ENCODE measurements at places on chromosomes 5 and 9. TPM values are rescaled to one million over a fixed set of nuclear protein-coding genes. Genes with fewer than 3 reads are reported as not detected.

FOXE1 gene
- 0.07 TPM for total RNA-seq

DNA sequence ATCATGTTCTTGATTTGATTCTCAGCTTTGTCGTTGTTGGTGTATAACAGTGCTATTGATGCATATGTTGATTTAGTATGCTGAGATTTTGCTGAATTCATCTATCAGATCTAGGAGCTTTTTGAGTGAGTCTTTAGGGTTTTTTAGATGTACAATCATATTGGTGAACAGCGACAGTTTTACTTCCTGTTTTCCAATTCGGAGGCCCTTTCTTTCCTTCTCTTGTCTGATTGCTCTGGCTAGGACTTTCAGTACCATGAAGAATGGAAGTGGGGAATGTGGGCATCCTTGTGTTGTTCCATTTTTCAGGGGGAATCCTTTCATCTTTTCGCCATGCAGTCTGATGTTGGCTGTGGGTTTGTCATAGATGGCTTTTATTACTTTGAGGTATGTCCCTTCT lies 100.4 kb downstream of the SGCD start:
- DNase-seq = no peak

DNA sequence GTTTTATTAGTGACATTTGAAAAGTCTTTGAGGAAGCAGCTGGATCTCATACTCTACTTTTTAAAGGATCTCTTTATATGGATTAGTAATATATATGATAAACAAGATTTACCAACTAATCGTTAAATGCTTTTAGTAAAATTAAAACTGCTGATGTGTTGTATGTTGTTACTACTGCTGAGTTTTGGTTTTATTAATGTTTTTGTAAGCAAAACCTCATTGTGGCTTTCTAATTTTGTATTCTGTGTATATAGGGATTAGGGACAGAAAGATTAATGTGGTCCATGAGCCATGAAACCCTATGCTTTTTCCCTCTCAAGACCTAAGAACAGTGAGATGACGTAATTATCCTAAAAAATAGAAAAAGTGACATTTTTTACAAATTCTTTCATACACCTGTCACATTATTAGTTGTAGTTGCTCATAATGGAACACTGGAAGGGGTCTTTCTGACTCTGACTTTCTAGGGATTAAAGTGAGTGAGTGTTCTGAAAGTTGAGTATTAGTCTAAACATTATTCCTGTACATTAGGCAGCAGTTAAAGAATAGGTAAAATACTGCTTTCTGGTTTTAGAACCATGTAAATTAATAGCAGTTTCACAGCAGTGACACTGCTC lies 85.9 kb downstream of the SLC12A2 start:
- no peak for DNase-seq

DNA sequence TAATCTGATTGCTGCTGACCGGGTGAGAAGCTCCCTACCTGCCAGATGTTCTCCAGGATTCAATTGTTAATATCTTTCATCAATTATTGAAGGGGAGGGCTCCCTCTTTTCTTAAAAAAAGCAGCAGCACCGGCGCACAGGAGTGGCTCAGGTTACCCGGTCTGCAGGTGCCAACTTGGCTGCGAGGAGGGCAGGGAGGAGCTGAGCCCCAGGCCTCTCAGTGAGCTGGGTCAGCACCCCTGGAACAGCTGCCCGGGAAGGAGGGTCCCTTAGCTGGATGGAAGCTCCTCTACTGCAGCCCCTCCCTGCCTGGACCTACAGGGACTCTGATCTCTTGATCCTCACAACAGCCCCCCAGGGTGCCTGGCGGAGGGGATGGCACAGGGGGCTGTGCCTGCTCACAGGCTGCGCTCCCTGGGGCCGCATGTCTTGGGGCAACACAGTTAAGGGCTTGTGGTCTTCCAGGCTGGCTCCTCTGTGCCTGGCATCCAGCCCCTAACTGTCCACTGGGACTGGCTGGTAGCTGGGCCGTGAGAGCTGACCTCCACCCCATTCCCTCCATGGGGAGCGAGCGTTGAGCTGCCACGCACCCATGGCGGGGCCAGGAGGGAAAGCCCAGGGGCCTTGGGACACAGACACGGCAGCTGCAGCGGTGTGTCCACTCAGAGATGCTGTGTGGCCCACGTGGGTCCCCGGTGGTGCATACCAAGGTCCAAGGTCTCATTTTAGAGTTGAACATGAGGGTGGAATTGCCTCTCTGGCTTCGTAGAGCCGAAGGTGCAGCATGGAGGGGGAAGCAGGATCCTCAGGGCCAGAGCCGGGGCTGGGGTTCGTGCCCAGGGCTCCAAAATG lies 28.6 kb upstream of the TMEM250 start:
- no peak for DNase-seq

GRCh38 chr5:79561525-79561893 lies 47.6 kb upstream of the HOMER1 start:
- no peak for DNase-seq

GRCh38 chr5:68450245-68450852 lies 234.8 kb downstream of the PIK3R1 start:
- peak; percentile 89 for DNase-seq

GRCh38 chr5:108418197-108418596 lies 36.3 kb upstream of the FBXL17 start:
- DNase-seq = no peak

FOXD4 gene
- 0.31 TPM for total RNA-seq

ZDHHC11 gene
- 10.3 TPM for total RNA-seq

GRCh38 chr5:73691302-73692080 lies 65.5 kb downstream of the ARHGEF28 start:
- peak; percentile 41 for DNase-seq

PCDHA12 gene
- 13.8 TPM for total RNA-seq

- DNase-seq = no peak
Measured at GRCh38 chr5:142700566-142700965, 14.7 kb upstream of the FGF1 start.

ALDH1A1 gene
- 2.1 TPM for total RNA-seq

DNA sequence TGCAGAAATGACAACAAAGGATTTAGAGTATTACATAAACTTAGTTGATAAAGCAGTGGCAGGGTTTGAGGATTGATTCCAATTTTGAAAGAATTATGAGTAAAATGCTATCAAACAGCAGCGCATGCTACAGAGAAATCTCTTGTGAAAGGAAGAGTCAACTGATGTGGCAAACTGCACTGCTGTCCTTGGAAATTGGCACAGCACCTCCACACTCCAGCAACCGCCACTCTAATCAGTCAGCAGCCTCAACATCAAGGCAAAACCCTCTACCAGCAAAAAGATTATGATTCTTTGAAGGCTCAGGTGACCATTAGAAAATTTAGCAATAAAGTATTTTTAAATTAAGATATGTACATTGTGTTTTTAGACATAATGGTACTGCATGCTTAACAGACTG lies 66.4 kb downstream of the AUH start:
- no peak for DNase-seq

DNA sequence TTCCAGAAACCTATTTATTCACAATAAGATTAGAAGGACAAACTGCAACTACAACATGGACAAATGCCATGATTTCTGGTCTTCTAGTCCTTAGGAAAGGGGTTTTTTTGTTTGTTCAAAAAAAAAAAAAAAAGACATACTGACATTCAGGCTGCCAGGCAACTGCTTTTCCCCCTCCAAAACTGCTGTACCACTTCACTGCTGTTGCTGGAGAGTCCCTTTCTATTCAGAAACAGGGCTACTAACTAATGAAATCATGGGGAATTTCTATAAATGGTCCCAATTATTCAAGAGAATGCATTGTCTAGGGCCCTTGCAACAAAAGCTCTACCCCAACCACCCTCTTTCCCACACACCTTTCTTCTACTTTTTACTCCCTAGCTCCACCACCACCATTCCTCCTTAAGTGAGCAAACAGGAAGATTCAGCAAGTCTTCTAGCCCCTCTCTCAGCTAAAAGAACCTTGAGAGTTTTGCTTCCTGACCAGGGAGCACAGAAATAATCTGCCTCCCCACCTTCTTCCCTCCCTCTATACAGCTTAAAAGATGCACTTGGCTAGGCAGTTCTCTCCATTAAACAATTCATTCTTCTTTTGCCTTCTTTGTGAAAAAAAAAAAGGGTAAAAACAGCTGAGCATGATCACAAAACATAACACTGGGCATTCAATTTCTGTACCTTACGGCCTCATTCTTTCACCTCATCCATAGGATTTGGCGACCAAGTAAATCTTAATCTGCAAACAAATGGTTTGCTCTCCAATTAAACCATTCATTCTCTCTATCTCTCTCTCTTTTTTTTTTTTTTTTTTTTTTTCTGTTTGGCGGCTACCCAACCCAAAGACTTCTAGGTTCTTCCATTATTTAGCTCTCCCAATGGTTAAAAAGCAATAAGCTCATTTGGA lies 13.8 kb downstream of the ZNF608 start:
- DNase-seq = no peak

- DNase-seq = no peak
Measured at GRCh38 chr9:127953768-127954505, 16.3 kb upstream of the DPM2 start.

RNF20 gene
- total RNA-seq = 50.5 TPM

- peak; percentile 57 for DNase-seq
Measured at GRCh38 chr9:131020388-131020787, 11.4 kb downstream of the LAMC3 start.

GRCh38 chr5:56088431-56088949 lies 93.7 kb upstream of the IL6ST start:
- no peak for DNase-seq

SLC6A19 gene
- total RNA-seq = not detected

DNA sequence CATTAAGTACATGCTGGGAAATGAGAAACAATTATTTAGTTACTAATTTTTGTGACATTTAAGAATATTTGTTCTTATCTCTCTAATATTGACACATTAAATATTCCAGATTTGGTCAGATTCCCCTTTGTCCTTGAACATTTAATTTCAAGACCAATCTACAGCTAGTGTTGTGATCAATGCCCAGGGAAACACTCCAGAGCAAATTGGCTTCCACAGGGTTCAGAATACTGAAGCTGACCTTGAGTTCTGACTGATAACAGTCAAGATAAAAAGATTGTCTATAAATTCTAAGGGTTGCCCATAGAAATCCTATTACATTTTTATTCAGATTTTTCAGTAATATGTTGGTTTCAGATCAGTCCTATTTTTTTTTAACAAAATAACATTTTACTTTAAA lies 31.3 kb downstream of the ZFYVE16 start:
- no peak for DNase-seq

DNA sequence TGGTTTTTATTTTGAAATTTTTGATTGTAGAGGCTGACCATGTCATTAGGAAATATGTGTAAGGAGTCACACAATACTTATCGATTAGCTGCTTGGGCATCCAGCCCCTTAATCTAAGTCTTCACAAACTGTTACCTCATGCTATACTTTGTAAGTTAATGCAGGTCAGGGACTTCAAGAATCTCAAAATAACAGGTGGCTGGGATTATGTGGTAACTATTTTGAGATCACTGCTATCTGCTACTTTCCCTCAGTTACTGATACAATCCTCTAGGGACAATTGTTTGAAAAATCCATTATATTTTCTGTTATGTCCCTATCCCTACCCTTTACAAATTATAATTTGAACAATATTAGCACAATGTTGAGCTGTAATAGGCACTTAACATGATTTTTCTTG lies 21.7 kb downstream of the FTMT start:
- no peak for DNase-seq

TEK gene
- total RNA-seq = 2.3 TPM

DNA sequence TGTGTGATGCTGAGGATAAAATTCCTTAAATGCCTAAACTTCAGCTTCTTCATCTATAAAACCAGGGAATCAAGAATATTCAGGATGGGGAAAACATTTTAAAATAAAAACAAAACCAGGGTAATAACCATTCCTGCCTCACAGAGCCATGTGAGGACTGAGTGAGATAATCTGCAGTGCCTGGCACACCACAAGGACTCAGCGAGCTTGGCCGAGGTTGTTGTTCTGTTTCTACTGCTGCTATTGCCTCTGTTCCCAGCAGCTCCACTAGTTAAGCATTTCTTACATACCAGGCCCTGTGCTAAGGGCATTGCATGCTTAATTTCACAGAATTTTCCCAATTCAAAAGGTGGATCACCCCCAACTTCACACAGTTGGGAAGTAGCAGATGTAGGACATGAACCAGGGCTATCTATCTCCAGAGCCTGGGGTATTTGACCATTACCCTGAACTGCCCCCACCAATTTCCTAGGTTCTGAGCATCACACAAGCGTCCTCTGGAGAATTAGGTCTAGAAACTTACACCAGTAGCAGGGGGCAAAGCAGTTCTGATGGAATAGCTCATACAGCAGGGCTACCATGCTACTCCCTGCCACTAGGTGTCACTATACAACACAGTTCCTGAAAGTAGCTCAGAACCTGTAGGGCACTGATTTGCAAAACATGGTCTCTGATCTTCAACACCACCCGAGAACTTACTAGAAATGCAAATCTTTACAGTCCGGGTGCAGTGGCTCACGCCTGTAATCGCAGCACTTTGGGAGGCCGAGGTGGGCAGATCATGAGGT lies 74.3 kb downstream of the LRSAM1 start:
- no peak for DNase-seq

DNA sequence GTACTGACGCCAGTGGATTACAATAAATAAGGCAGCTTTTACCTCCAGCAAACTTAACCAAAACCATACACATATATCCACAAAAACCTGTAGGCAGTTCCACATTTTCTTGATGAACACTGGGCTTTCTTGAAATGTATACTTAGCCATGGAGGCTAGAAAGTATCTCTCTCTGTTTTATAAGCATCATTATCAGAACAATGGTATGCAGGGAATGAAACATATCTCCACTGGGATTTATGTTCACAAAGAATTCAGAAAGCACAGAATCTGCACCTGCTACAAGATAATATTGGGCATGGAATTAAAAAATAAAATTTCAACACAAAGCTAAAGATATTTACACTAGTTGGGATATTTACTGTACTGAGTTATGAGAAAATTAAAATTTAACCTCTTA lies 126.1 kb upstream of the RASA1 start:
- no peak for DNase-seq

GRCh38 chr9:570187-570586 lies 271.3 kb upstream of the DMRT1 start:
- DNase-seq = no peak

DNA sequence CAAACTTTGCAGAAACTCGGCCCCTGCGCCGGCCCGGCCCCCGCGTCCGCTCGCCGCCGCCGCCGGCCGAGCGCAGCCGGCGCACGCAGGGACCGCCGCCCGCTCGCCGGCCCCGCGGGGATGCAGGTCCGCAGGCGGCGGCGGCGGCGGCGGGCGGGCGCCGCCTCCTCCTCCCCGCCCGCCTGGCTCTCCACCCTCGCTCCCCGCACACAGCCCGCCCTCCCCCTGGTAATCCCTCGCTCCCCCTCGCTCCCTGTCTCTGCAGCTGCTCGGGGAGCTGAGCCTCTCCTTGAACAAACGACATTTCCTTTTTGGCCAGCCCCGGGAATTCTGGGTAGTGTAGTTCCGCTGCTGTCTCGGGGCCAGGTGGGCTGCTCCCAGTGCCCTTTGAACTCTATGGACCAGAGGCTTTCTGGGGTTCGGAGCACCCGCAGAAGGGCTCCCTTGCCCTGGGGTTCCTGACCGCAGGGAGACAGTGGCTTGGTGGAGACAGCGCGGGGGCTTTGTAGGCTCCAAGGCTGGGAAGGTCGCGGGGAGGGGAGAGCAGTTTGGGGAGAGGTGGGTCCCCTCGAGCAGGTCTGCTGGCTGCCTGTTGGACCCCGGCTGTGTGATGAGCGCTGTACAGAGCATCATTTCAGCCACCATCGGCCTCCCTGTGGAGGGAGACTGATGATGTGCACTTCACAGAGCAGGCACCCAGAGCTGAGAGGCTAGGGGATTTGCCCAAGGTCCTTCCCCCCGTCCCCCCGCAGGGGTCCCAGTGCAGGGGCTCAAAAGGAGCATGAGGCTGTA lies 1.8 kb upstream of the FAM78A start:
- peak; percentile 68 for DNase-seq

ADAMTSL1 gene
- total RNA-seq = 12.6 TPM

All from astrocyte (in vitro differentiated cells and primary cell).